HFFc6 (cell line): ENCODE measurements at places on chromosomes 3 and 15. TPM values are rescaled to one million over a fixed set of nuclear protein-coding genes. Genes with fewer than 3 reads are reported as not detected.

CADPS gene
- total RNA-seq, result not detected in 3 replicates

DNA sequence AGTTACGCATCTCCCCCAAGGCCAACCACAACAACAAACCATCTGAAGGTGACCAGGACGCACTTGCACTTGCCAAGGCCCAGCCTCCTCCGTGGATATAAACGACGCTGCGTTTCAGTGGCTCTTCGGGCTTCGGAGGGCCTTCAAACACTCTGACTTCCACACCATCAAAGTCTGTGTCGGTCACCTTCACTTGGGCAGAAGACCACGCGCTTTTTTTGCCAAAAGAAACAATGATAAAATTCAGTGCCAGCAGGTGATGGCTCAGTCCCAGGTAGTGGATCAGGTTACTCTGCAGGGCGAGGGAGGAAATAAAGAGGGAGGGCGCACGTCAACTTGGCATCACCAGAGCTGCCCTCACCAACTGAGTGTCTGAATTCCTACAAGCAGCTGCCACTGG is 63.0 kb downstream of the NCEH1 start:
- peaks cover 8% of the 10 kb centered on the region; the same call in 1 of the 2 replicates for H3K36me3 ChIP-seq
- peaks cover 24% of the 10 kb centered on the region for H3K4me1 ChIP-seq
- H3K4me3 ChIP-seq, result no peak overlapping the region
- H3K27ac ChIP-seq, result no peak overlapping the region
- no peak for DNase-seq

GOLGA6L24 gene
- total RNA-seq, result not detected in 2 replicates

GOLGA8Q gene
- total RNA-seq, result 0.15 TPM in 1 of 3 replicates, not detected in the others

- H3K27me3 ChIP-seq, result peaks cover 6% of the 10 kb centered on the region
- H3K27ac ChIP-seq, result peak overlapping the region; percentile 96
- peak overlapping the region; percentile 100 for H3K4me3 ChIP-seq
- peaks cover 42% of the 10 kb centered on the region for H3K4me1 ChIP-seq
- DNase-seq, result no peak
- peaks cover 40% of the 10 kb centered on the region for H3K36me3 ChIP-seq
Measured at GRCh38 chr3:179071027-179071322, 634 bp downstream of the ZMAT3 start.

- no peaks in the 10 kb centered on the region for H3K27me3 ChIP-seq
- H3K4me1 ChIP-seq, result no peaks in the 10 kb centered on the region
- no peak overlapping the region for H3K27ac ChIP-seq
- no peaks in the 10 kb centered on the region for H3K36me3 ChIP-seq
- H3K4me3 ChIP-seq, result no peak overlapping the region
Measured at GRCh38 chr3:107752202-107752990, 229.6 kb downstream of the BBX start.

GRCh38 chr15:51227940-51228732 is 110.3 kb downstream of the CYP19A1 start:
- H3K27me3 ChIP-seq, result no peaks in the 10 kb centered on the region
- DNase-seq, result peak; percentile 92
- H3K4me1 ChIP-seq, result peaks cover 49% of the 10 kb centered on the region

ZKSCAN7 gene
- 0.63 to 0.99 TPM (median 0.69 TPM) in 3 replicates for total RNA-seq

- H3K36me3 ChIP-seq, result no peaks in the 10 kb centered on the region
- no peak overlapping the region for H3K27ac ChIP-seq
- no peak overlapping the region for H3K4me3 ChIP-seq
- no peak for DNase-seq
- peaks cover 13% of the 10 kb centered on the region for H3K27me3 ChIP-seq
- peaks cover 6% of the 10 kb centered on the region; the same call in 1 of the 2 replicates for H3K4me1 ChIP-seq
Measured at GRCh38 chr15:100781961-100782530, 97.6 kb upstream of the ALDH1A3 start.

ELP6 gene
- total RNA-seq, result 28.8 to 34.3 TPM (median 33.1 TPM) in 3 replicates

- H3K27me3 ChIP-seq, result no peaks in the 10 kb centered on the region; the same call in 1 of the 2 replicates
- H3K4me3 ChIP-seq, result no peak overlapping the region
- no peak for DNase-seq
- no peaks in the 10 kb centered on the region for H3K4me1 ChIP-seq
- no peak overlapping the region for H3K27ac ChIP-seq
- no peaks in the 10 kb centered on the region for H3K36me3 ChIP-seq
Measured at GRCh38 chr15:81642451-81642990, 268.5 kb upstream of the TMC3 start.

DNA sequence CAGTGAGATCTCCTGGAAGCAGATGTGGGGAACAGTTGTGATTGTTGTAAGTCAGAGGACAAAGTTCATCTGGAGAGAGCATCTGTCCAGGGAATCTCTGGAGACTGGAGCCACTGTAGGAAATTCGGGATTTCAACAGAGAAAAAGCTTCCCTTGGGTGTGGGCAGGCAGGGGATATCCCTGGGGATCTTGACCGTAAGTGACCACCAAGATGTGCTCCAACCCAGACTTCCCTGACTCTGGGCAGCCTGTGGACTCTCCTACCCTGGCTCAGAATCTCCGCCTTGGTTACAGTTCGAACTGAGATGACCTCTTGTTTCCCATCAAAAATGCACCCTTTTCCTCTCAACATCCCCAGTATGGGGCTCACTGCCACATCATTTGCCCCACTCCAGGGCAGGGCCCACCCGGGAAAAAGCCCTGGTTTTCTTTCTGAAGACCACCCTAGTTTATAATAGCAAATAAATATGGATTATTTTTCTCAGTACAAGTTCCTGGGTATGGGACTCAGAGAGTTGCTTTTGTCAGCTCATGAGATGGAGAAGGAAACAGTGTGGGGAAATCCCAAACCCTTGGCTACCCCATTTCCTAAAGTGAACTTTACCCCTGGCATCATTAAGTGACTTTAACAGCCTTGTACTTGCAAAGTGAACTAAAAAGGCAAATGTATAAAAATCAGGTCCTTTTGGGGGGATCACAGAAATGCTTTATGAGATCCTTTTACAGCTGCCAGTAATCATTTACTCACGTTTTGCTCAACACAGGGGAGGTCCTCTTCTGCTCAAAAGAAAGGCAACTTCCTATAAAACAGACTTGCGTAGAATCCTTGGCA is 89.9 kb downstream of the CCNL1 start:
- H3K27ac ChIP-seq, result no peak overlapping the region
- H3K4me3 ChIP-seq, result no peak overlapping the region
- H3K4me1 ChIP-seq, result peaks cover 29% of the 10 kb centered on the region
- no peaks in the 10 kb centered on the region for H3K36me3 ChIP-seq

ACP3 gene
- not detected in 3 replicates for total RNA-seq

DNA sequence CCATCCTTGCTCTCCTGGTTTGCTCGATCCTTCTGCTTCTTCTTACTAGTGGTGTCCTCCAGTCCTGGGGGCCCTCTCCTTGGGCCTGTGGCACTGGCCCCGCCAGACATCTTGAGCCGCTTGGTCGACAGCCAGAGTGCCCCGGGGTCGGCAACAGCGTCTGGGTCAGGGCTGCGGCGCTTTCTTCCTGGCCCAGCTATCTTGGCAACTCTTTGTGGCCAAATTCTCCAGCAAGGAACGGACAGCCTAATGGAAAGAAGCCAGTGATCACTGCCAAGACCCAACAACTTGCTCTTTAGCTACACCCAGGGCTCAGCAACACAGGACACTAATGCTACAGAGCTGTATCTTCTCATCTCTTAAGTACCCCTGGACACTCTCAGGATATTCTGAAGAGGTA is 1.6 kb downstream of the USP19 start:
- H3K27ac ChIP-seq, result peak overlapping the region; percentile 94
- peaks cover 24% of the 10 kb centered on the region for H3K36me3 ChIP-seq
- H3K27me3 ChIP-seq, result peaks cover 2% of the 10 kb centered on the region
- no peak for DNase-seq
- H3K4me3 ChIP-seq, result peak overlapping the region; percentile 93

DNA sequence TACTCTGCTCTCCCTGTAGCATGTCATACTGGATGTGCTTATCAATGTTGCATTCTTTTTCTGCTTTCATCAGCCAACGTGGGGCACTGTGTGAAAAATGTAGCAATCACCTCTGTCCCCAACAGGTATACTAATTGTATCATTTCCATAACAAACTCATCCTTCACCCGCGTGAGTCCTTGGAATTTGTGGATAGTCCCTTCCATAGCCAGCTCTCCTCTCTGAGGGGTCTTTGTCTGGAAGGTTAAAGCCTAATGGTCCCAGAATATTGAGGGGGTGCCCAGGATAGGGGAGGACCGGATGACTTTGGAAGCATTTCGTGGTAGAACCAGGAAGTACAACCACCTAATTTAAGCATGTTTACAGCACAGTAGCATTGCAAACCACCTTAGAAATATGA is 124.6 kb downstream of the FOXB1 start:
- no peak for DNase-seq
- H3K27me3 ChIP-seq, result peaks cover 7% of the 10 kb centered on the region
- no peak overlapping the region for H3K27ac ChIP-seq
- H3K4me3 ChIP-seq, result peak overlapping the region; percentile 96

ZNF620 gene
- 0.48 to 0.78 TPM (median 0.66 TPM) in 3 replicates for total RNA-seq

GRCh38 chr15:56765251-56765650 is 31.9 kb upstream of the ZNF280D start:
- peak; percentile 17 for DNase-seq
- peaks cover 24% of the 10 kb centered on the region for H3K4me1 ChIP-seq
- no peak overlapping the region for H3K4me3 ChIP-seq
- H3K27ac ChIP-seq, result no peak overlapping the region
- H3K27me3 ChIP-seq, result no peaks in the 10 kb centered on the region

DNA sequence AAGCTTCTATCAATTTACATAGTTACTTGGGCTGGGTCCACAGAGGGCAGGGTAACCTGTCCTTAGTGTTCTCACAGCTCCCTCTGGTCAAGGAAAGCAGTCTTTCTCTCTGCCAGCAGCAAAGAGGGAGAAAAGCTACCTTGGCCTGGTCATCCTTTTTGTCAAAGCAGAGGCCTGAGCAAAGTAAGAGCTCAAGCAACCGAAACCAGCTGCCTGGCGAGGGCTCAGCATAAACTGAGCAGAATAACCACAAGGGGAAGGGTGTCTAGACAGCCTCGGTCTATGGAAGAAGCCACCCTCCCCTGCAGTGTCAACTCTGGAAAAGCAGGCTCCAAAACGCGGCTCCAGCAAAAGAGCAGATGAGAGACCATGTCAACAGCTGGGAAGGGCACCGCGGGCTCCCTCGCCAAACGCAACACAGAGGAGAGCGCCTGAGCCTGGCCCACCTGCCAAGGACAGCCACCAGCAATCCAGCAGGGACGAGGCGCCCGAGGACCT is 17.4 kb downstream of the LRIG1 start:
- peaks cover 7% of the 10 kb centered on the region for H3K27me3 ChIP-seq
- H3K4me1 ChIP-seq, result peaks cover 37% of the 10 kb centered on the region
- H3K27ac ChIP-seq, result no peak overlapping the region
- no peak for DNase-seq

DNA sequence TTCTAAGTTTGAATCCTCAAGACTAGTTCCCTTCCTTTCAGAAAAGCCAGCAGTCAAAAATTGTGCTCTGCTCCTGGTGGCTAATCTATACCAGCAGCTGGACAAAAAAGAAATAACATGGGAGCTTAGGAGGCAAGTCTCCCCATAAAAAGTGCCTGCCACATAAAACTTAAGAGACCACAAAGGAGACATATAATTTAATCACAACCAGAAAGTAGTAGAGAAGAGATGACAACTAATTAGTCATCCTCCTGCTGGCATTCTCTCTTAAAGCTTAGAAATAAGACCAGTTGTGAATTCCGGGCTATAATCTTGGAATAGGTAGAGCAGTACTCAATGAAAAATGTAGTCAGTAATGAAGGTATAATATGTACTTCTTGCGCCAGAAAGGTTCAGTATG is 20.2 kb upstream of the IMPG2 start:
- peaks cover 8% of the 10 kb centered on the region for H3K36me3 ChIP-seq
- no peak overlapping the region for H3K27ac ChIP-seq
- no peak overlapping the region for H3K4me3 ChIP-seq
- peak; percentile 28 for DNase-seq
- peaks cover 8% of the 10 kb centered on the region for H3K4me1 ChIP-seq

- H3K4me1 ChIP-seq, result peaks cover 36% of the 10 kb centered on the region
- H3K36me3 ChIP-seq, result peaks cover 18% of the 10 kb centered on the region
- peak overlapping the region; percentile 54; the same call in 1 of the 2 replicates for H3K27ac ChIP-seq
- H3K4me3 ChIP-seq, result peak overlapping the region; percentile 71
- no peaks in the 10 kb centered on the region for H3K27me3 ChIP-seq
Measured at GRCh38 chr3:186097663-186098451, 11.0 kb downstream of the ETV5 start.

EIF4A2 gene
- total RNA-seq, result 265 to 369 TPM (median 329 TPM) in 3 replicates

SKOR1 gene
- total RNA-seq, result 0.07 to 0.08 TPM in 2 of 3 replicates, not detected in the other

GRCh38 chr3:25573386-25574171 is 91.1 kb downstream of the TOP2B start:
- H3K4me3 ChIP-seq, result peak overlapping the region; percentile 84
- H3K4me1 ChIP-seq, result peaks cover 57% of the 10 kb centered on the region
- no peaks in the 10 kb centered on the region; the same call in 1 of the 2 replicates for H3K36me3 ChIP-seq
- H3K27me3 ChIP-seq, result peaks cover 6% of the 10 kb centered on the region

DNA sequence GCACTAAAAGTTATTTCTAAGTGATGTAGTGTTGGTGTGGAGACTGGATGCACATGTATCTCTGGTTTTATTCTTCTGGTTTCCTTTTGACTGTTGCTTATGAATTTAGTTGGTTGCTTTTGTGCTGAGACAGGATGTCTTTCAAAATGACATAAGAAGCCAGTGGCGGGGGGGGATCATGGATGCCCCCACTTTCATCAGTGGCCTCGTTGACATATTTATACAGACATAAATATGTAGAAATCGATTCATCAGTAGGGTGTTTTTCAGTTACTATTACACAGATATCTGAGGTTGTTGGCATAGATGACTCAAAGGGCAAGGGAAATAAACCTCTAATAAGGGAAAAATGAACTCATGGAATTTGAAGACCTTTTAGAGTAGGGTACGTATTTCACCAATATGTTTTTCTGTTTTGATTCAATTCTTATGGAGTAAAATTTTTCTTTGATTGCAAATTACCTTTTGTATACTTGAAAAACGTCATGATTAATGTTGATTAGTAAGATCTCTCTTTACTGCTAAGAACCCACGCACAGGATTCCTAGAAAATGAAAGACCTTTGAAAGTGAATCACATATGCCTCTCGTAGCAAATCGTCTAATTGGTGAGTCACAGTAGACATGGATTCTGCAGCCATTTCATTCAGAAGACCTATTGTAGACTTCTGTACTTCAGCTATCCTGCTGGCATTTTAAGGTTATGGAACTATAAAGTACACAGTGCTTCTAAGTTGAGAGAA is 97.4 kb upstream of the RBMS3 start:
- H3K27me3 ChIP-seq, result no peaks in the 10 kb centered on the region; the same call in 1 of the 2 replicates
- H3K4me3 ChIP-seq, result peak overlapping the region; percentile 86

DNA sequence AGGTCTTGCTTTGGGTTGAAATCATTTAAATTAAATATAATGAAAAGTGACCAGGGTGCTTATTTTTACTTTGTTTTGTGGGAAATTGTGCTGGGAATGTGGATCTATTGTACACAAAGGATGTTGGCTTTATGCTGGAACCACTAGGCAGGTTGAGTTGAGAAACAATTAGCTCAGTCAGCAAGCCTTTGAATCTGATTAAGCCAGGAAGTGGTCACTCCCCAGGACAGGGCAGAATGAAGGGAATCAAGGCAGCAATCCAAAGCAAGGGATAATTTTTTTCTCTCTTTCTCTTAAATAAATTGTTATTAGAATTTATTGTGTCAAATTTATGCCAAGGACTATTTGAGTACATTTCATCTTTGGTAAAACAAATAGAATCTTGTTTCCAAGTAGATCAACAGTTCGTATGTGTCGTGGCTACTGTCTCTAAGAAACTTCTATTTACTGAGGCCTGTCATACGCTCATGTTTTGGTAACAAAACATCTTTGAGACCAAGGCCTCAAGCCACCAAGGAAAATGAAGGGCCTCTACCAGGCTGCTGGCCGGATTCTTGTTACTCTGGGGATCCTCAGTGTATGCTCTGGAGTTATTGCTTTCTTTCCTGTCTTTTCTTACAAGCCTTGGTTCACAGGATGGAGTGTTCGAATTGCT is at the start of gene TMEM212:
Gene TMEM212 (plus strand): TSS at position 486 of the 655 bp plus-strand sequence. CDS start 35 bp downstream, at position 521.
- peaks cover 51% of the 10 kb centered on the region for H3K4me1 ChIP-seq
- H3K27me3 ChIP-seq, result no peaks in the 10 kb centered on the region
